ENCODE measurements at places on chromosomes 12 and 14.

GRCh38 chr14:96876747-96877146 lies 79.6 kb downstream of the VRK1 start:
- no peak for DNase-seq

GRCh38 chr12:77549383-77550128 lies 281.1 kb upstream of the NAV3 start:
- no peak for DNase-seq

DNA sequence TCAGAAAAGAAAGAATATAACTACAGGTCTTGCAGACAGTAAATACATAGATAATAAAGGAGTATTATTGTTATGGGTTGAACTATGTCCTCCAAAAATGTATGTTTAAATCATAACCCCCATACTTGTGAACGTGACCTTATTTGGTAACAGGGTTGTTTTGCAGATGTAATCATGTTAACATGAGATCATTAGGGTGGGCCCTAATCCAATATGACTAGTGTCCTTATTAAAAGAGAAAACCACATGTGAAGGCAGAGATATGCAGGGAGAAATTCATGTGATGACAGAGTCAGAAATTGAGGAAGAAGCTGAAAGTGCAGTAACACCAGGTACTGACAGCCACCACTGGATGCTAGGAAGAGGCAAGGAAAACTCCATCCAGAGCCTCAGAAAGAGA lies 29.0 kb downstream of the MAGOHB start:
- DNase-seq = no peak

DNA sequence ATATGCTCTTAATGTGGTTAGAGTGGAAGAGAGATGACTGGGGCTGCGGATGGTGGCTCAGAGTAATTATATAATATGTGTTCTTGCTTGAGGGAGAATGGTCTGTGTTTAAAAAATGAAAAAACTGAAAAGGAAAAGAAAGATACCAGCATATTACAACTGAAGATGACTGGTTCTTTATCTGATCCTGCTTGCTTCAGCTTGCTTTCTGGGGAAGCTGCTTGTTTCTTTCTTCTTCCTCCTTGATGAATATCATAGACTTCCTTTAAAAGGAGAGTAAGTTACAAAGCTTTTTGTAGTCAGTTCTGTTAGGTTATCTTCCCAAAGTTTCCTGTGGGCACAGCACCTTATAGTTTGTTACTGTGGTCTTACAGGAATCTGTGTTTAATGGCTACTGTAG lies 210.9 kb downstream of the ERC1 start:
- DNase-seq = no peak

- DNase-seq = no peak
Measured at GRCh38 chr14:89013698-89014568, 189.5 kb downstream of the TTC8 start.

DNA sequence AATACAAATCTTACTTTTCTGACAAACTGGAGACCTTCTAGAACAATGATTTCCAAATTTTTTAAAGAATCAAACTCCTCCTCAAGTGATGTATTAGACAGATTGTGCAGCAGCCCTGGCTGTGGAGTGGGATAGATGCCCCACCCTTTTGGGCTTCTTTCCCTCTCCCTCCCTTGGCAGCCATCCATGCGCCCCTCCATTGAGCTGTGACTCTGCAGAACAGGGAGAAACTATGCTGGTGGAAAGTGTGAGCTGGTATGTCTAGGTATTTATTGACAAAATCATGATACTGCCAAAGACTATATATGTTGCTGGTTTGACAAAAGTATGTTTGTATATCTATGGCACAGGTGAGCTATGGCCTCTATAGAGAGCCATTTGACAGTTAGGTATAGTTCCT lies 138.5 kb downstream of the KTN1 start:
- no peak for DNase-seq

GRCh38 chr14:35050652-35051051 lies 4.6 kb downstream of the FAM177A1 start:
- no peak for DNase-seq

- DNase-seq = no peak
Measured at GRCh38 chr12:74538491-74539258, 1.0 kb downstream of the ATXN7L3B start.

- DNase-seq = no peak
Measured at GRCh38 chr14:70585231-70585630, 15.2 kb downstream of the MED6 start.

- no peak for DNase-seq
Measured at GRCh38 chr14:92783813-92784431, 10.2 kb upstream of the GOLGA5 start.

DNA sequence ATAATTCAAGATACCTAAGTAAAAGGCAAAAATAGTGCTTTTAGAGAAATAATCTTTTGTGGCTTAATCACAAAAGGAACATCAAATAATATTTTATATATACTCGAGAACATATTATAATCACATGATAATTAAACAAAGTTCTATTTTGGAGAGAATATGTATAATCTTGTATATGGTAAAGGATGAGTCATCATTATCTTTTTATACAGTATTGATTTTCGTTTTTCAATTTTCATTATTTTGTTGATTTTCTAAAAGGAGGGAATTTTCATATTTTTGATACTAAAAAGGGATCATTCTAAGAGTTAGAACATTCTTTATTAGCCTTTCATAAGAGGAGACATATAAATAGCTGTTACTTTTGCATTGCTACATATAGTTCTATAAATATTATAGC lies 77.3 kb upstream of the TTC7B start:
- no peak for DNase-seq

Data from activated gamma-delta T cell (primary cell).